ENCODE measurements at places on chromosomes 6 and 20.

DNA sequence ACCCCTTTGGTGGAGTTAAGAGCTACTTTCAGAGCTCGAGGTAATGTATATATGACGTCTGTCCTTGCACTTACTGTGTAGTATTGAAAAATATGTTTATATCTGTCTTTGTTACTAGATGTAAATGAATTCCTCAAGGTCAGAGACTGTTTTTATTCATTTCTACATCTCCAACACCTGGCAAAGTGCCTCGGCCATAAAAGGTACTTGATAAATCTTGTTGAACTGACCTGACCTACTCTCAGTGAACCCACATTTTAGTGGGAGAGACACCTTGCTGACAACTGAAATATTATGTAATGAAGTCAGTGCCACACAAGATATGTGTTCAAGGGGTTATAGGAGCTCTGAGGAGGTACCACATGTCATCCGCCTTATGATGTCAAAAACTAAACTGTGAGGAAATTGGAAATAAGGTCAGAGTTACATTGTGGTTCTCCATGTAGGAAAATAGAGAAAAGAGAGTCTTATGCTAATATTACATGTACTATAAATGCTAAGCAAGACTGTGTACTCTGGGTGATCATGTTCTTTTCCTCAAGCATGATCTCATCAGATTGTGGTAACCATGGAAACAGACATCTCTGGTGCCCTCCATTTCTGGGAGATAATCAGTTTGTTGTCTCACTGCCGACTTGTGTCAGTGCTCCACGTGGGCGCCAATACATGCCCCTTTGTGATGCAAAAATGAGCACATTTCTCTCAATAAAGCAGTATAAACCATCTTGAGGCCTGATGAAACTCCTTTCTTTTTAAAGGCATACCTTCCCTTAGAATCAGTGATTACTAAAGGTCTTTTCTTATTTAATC lies 5.7 kb upstream of the TMEM30A start:
- ATAC-seq: no peak

- no peak for ATAC-seq
Measured at GRCh38 chr20:44415833-44416715, 59.6 kb upstream of the TTPAL start.

GRCh38 chr6:4459032-4459431 lies 317.2 kb upstream of the CDYL start:
- ATAC-seq: no peak

- no peak for ATAC-seq
Measured at GRCh38 chr20:53399592-53400335, 193.9 kb downstream of the ZNF217 start.

- ATAC-seq: no peak
Measured at GRCh38 chr6:138592749-138593123, 93.4 kb upstream of the NHSL1 start.

- peak; percentile 81 for ATAC-seq
Measured at GRCh38 chr20:54643761-54644160, 168.4 kb downstream of the DOK5 start.

GRCh38 chr6:31083742-31084354 lies 28.5 kb downstream of the C6orf15 start:
- ATAC-seq: no peak

DNA sequence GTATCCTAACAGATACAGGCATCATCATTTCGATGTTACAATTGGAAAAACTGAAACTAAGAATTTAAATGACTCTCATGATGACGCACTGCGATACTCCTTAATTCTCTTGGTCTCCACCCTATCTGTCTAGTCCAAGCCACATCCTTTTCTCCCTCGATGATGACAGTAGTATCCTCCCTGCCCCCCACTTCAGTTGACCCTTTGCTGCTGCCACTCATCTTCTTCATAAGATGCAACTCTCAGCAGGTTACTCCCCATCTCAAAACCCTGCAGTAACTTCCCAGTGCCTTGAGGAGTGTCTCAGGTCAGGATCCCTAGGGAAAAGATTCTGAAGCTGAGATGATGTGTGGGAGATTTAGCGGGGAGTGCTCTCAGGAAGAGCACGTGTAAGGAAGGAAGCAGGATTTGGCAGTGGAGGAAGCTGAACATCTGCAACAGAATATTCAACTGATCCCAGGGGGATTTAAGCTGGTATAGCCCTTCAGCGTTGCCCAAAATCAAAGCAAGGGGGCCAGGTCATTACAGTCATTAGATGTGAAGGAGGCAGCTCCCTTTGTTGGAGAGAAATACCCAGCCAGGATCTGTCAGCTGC lies 16.1 kb downstream of the JPH2 start:
- no peak for ATAC-seq

Data from SK-N-SH treated with all-trans-retinoic acid at 6 μM for 48 hours (cell line).